ENCODE measurements at places on chromosomes 5 and 9. TPM values are rescaled to one million over a fixed set of nuclear protein-coding genes. Genes with fewer than 3 reads are reported as not detected.

The RASGRF2 gene
- total RNA-seq = 2.9 TPM

The TLR4 gene
- total RNA-seq = 14.7 TPM

The CDH18 gene
- total RNA-seq = 4.3 TPM

The LCN10 gene
- 2.2 TPM for total RNA-seq

The PCDHA1 gene
- 5.3 TPM for total RNA-seq

The PCDHGB1 gene
- 1.7 TPM for total RNA-seq

The SELENOP gene
- total RNA-seq = 148 TPM

The IRX4 gene
- total RNA-seq = not detected

The PDE6A gene
- 5.3 TPM for total RNA-seq

The HTR1A gene
- total RNA-seq = not detected

The FAM53C gene
- 23.8 TPM for total RNA-seq

The NIM1K gene
- total RNA-seq = 1.2 TPM

The DBH gene
- 0.72 TPM for total RNA-seq

The CCDC152 gene
- total RNA-seq = 5.5 TPM

The CDH10 gene
- 2.2 TPM for total RNA-seq

The PCDHAC2 gene
- total RNA-seq = 3.4 TPM

The GABRA1 gene
- total RNA-seq = 2.9 TPM

The ADAMTS2 gene
- total RNA-seq = 152 TPM

The ZBTB6 gene
- 13.2 TPM for total RNA-seq

The ARHGEF37 gene
- 3.6 TPM for total RNA-seq

The IL9 gene
- total RNA-seq = not detected

The LIFR gene
- total RNA-seq = 82.3 TPM

The ANKRD33B gene
- total RNA-seq = 7.2 TPM

The CYLC2 gene
- 15.9 TPM for total RNA-seq

The SEPTIN8 gene
- total RNA-seq = 41.2 TPM

The PRRT1B gene
- not detected for total RNA-seq

Data from umbilical cord (tissue), 2 donors.